ENCODE measurements at places on chromosomes 13 and 19.

DNA sequence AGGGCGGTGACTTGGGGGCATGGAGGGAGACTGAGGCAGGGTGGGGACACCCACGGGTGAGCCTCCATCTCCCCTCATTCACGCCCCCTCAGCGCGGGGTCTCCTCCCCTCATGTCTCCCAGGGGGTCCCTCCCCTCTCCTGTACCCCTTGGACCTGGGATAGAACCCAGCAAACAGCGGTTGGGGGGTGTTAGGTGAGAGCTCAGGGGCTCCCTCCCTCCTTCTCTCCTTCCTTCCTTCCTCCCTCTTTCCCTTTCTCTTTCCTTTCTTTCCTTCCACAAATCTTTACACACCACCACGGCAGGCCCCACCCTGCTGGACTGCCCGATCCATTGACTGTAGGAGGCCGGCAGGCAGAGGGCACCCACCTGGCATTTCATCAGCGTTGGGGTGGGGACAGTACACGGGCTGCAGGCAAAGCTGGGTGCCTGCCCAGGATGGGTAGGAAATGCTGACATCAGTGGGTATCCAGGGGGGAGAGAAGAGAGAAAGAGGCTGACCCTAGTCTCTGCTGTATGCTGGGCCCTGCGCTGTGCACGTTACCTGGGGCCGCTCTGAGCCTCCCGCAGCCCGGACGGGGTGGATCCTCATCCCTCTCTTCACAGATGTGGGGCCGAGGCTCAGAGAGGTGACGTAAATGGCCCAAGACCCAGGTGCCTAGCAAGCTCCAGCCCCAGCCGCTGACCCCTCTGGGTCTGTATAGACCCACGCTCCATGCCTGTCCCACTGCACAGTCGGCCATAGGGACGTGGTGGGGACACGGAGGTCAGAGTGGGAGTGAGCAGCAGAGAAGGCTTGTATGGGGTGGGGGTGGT lies 3.5 kb downstream of the SSC5D start:
- DNase-seq: no peak

DNA sequence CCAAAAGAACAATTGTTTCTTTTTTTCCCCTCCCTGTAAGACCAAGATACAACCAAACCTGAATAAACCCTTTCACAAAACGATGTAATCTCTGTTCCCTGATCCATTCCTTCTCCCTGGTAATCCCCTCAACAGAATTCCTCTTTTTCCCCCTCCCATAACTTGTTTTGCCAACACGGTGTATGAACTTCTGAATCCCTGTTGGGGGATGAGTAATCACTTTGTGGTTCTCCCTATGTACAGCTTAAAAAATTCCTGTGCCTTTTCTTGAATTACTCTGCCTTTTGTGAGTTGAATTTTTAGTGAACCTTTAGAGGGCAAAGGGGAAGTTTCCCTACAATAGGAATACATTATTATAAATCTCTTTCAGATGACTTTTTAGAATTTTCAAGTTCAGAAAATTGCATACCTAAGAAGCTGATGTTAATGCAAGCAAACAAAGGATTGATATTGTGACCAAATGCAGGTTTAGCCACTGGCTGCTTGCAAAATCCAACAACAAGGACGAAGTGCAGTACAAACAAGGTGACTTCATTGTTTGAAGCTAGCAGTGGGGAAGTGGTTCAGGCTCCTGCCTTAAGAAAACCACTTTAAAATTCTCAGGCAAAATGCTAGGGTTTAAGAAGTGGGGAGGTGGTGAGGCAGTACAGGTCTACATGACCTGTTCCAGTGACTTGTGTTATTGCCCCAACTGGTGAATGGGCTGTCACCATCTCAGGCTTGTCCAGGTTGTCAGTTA lies 15.0 kb upstream of the EPSTI1 start:
- DNase-seq: no peak

DNA sequence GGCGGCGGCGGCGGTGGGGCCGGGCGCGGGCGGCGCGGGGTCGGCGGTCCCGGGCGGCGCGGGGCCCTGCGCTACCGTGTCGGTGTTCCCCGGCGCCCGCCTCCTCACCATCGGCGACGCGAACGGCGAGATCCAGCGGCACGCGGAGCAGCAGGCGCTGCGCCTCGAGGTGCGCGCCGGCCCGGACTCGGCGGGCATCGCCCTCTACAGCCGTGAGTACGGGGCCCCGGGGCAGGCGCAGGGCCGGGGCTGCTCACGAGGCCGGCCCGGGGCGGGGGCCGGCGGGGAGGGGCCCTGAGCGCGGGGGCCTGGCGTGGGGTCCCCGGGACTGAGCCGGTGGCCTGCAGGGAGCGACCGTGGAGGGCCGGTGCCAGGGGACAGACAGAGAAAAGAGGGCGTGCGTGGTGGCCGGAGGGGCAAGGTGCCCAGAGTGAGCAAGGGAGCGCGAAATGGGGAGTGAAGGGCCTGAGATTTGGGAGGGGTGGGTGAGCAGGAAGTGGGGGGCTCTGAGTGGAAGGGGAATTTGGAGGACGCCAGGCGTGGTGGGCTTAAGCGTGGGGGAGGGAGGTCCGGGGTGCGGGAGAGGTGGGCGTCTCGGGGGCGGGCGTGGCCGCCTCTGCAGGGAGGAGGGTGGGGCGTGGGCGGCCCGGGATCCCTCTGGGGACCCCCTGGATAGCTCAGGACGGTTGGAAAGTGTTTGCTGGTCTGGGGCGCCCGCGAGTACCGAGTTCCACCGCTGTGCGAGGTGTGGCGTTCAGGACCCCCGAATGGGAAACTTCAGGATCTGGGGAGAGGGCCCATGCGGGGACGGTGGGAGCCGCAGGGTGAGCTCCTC lies 575 bp downstream of the CARM1 start:
- no peak for DNase-seq

GRCh38 chr13:23763318-23763717 lies 125.9 kb downstream of the MIPEP start:
- no peak for DNase-seq

DNA sequence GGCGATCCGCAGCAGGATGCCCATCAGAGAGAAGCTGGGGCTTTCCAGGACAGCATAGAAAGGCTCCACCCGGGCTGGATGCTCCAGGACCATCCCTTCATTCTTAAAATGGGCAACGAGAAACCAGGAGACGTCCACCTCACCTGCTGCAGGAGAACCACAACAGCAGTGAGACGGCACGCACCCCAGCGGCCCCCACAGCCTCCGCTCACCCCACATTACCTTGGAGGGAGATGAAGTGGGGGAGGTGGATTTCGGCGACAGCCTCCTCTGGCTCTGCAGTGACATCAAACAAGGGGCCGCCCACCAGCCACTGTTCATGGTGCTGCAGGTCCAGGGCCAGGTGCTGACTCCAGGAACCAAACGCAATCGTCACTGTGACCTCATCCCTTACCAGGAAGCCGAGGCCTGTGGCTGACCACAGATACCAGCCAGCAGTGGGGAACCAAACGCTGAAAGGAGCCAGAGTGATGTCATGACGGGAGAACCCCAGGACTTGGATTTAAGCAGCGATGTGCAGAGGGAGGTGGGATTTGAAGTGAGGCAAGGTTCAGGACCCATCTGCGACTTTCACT lies 25.1 kb downstream of the CARD8 start:
- no peak for DNase-seq

DNA sequence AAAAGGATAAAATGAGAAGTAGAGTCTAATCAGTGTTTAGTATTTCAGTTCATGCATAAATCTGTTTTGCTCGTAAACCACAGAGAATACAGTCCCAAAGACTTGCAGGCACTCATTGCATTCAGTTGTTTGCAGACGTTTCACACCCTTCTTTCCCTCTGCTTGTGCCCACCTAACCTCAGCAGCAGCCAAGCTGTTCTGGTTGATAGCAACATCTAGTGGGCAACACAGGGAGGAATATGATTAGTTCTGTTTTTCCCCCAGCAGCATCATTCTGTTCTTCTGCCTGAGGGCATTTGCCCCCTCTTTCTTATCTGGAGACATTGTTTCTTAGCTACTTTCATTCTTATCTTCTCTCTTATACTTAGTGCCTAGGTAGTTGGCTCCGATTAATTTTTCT lies 135.6 kb downstream of the PAN3 start:
- no peak for DNase-seq

GRCh38 chr13:49315036-49315565 lies 67.4 kb downstream of the CDADC1 start:
- DNase-seq: no peak

Data from fibroblast of skin of left biceps (primary cell).